Inflammatory macrophage treated with lipopolysaccharide for 1 hour (primary cell): ENCODE measurements at places on chromosomes 11 and 22.

GRCh38 chr11:135043434-135043833 is 631.4 kb upstream of the B3GAT1 start:
- no peak for DNase-seq

- DNase-seq = no peak
Measured at GRCh38 chr11:73478737-73479347, 102.6 kb downstream of the RELT start.

- no peak for DNase-seq
Measured at GRCh38 chr11:27179334-27179733, 138.7 kb downstream of the BBOX1 start.

DNA sequence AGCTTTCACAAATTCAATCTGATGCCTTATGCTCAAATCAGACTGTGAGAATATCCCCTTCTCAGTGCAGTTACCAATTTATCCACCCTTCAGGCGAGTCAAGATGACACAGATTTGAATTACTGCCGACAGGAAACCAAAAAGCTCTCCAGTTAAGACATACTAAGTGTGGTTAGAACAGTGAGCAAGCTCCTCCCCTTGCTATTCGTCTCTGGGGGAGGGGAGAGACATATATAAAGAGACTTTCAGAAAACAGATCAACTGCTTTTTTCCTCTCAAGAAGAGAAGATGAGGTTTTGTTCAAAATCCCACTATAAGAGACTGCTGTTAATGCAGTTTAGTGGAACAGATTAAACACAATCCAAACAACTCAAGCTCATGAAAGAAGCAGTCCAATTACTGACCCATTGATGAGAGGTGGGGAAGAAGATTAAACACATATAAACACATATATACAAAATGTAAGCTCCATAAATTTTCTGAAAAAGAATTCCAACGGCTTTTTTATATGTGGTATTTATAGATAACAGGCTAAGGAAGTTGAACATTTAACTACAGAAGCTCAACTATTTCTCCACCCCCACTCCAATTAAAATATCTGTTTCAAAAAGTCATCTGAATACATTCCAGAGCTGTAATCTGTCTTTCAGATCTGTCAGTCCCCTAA is 102.7 kb downstream of the MRTFA start:
- DNase-seq = peak; percentile 68

GRCh38 chr11:125141178-125141577 is 23.4 kb upstream of the PKNOX2 start:
- no peak for DNase-seq

DNA sequence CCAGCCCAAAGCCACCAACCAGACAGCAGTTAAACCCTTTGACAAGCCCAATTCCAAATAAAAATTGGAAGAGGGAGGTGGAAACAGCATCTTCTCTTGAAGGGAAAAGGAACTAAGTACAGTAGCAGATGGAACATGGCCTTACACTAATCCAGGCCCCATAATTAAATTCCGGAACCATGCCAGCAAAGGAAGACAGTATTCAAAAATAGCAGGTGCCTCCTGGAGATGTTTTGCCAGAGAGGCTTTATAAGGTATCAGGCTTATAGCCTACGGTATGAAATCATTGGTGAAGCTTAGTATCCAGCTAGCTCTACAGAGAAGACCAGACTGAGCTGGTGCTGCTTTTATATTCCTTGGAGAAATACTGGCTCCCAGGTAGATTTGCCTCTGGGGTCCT is 344.1 kb upstream of the API5 start:
- DNase-seq = no peak

- no peak for DNase-seq
Measured at GRCh38 chr11:11995601-11996000, 12.8 kb downstream of the DKK3 start.

- no peak for DNase-seq
Measured at GRCh38 chr22:19841641-19842392, 12.9 kb downstream of the GNB1L start.

GRCh38 chr22:42303396-42304323 is 33.2 kb upstream of the TCF20 start:
- DNase-seq = no peak

- DNase-seq = no peak
Measured at GRCh38 chr11:116373104-116373944, 399.5 kb downstream of the BUD13 start.

DNA sequence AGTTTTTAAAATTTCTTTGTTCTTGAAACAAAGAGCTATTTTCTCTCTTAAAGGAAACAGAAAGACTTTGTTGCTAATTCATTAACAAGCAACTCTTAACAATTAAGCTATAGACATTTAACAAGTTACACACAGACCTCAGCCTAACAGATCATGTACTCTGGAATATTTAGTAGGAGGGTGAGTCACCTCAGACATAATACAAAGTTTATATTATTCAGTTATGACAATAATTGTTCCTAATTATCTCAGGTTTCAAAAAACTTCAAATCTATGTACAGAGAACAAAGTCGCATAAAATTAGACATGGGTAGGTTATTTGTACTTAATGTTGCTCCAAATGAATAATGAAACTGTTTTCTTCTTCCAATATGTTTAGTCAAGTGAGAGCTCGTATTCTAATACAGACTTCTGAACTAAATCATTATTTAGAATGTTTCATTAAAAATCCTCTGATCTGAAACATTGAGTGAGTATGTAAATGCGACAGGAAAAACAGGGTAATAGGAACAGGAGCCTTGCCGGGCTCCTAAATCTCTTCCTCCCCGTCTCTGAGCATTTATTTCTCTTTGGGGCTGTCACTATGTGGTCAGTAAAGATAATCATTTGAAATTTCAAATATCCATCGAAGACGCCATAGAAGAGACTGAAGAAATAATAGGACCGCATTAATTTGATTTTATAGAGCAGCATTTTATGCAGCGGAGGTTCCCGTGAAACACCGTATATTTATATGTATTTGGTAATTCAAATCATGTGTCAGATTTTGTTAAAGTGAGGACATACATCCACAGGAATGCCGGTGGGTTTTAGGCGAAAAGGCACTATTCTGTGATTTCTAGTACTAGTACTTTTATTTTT is 8.7 kb upstream of the BARX2 start:
- DNase-seq = no peak
